ENCODE measurements at places on chromosomes 3 and 15.

DNA sequence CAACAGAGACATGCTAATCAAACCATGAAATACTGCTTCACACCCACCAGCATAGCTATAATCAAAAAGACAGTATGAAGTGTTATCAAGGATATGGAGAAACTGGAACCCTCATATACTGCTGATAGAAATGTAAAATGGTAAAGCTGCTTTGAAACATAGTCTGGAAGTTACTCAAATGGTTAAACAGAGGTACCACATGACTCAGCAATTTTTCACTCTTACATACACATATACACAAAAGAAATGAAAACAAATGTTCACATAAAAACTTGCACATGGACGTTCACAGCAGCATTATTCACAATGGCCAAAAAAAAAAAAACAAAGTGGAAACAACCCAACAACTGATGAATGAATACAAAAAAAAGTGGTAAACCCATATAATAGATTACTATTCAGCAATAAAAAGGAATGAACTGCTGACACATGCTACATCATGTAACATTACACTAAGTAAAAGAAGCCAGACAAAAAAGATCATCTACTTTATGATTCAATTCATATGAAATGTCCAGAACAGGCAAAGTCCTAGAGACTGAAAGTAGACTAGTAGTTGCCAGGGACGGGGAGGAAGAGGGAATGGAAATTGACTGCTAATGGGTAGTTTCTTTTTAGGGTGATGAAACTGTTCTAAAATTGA is 23.2 kb downstream of the ZNF148 start:
- DNase-seq = no peak

DNA sequence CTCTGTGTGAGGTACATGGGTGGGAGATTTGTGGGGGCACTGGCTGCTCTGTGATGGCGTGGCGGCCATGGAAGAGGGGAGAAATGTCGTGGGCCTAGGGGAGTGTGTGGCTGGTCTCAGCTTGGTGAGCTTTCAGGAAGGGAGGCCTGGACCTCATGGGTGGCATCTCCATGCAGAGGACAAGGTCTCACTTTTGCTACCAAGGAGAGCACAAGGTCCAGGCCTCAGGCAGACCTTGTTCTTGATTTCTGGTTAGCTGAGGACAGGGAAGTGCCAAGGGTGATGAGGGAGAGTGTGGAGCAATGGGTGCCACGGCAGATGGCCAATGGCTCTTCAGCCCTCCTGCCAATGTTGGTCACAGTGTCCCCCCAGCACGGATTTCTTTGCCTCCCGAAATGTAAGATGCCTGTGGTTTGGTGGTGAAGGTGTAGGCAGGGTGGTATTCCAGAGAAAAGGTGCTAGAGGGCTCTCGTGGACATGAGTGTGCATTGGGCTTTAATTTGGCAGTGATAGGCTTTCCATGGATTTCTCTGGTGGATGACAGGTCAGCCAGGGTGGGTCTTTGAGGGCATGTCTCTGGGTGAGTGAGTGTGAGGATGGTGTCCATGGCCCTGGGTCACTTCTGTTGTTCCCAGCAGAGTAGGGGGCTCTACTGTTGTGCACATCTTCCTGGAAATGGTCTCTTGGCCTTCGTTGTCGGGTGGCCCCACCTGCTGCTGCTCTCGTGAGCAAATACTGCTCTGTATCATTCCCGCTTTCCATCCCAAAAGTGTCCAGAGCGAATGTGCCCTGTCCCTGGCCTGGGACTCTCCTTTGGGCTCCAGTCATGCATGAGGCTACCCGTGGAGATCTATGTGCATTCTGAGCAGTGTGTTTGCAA is 108.0 kb downstream of the SNRPN start:
- DNase-seq = no peak

DNA sequence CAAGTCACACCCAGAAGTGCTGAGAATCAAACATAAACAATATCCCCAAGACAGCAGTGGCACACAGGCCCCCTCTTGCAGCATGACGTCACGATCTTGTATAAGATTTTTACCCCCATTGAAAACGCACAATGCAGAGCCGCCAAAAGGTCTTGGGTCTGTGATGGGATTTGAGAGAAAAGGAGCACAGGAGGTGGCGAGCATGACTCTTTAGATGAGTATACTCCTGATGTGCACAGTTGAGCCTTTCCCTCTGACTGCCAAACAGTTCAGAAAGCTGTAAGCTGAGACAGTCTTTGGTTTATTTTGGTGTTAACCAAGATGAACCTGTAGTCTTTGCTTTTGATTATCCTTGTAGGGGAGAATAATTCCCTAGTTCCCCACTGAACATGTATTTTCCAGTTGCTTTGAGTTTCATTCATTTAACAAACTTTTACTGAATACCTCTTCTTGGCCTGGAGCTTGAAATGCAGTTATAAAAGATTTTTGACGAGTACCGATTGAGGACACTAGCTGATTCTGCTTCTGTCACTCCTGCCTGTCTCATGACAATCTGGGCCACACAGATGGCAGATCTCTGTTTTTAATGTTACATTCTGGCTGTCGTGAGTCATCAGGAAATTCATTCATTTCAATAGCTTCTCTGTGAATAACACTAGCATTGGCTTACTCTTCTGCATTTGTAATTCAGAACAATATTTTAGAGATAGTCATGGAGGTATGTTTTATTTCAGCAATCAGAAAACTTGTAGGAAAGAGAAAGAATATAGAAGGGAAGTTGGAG is 28.9 kb downstream of the CFAP91 start:
- DNase-seq = no peak

GRCh38 chr3:3151513-3151912 is 24.8 kb downstream of the TRNT1 start:
- DNase-seq = no peak

- no peak for DNase-seq
These were observed 24.3 kb upstream of the FBXL22 start for GRCh38 chr15:63572749-63573464.

GRCh38 chr15:57457726-57458125 is 81.4 kb downstream of the CGNL1 start:
- DNase-seq = no peak

DNA sequence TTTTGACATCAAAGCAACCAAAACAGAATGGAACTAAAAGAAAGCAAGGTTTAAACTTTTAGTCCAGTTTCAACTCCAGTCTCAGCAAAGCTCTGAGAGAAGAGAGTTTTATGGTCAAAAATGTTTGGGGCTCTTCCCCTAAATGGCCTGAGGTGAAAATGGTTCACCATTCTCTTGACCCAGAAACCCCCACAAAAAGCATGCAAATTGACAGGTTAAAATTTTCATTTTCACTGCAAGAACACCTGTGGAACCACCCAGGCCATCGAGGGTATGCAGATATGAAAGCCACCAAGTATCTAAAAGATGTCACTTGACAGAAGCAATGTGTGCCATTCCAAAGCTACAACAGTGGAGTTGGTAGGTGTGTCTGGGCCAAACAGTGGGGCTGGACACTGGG is 195.0 kb downstream of the MAGI1 start:
- no peak for DNase-seq

GRCh38 chr3:146157325-146158060 is 3.5 kb downstream of the PLOD2 start:
- DNase-seq = no peak

Data from bone marrow (tissue), 2 donors.